SJSA1 (cell line): ENCODE measurements at places on chromosomes 16 and 17. TPM values are rescaled to one million over a fixed set of nuclear protein-coding genes. Genes with fewer than 3 reads are reported as not detected.

- H3K4me1 ChIP-seq, result no peaks in the 10 kb centered on the region
- no peaks in the 10 kb centered on the region for H3K27me3 ChIP-seq
- no peak overlapping the region for H3K27ac ChIP-seq
- no peak overlapping the region for H3K4me3 ChIP-seq
- no peaks in the 10 kb centered on the region for H3K36me3 ChIP-seq
Measured at GRCh38 chr17:53765609-53766008, 57.1 kb upstream of the KIF2B start.

- no peak overlapping the region for H3K27ac ChIP-seq
- no peaks in the 10 kb centered on the region for H3K36me3 ChIP-seq
- no peaks in the 10 kb centered on the region for H3K4me1 ChIP-seq
- DNase-seq, result no peak
- peaks cover 24% of the 10 kb centered on the region for H3K27me3 ChIP-seq
Measured at GRCh38 chr17:39889200-39889599, 21.2 kb downstream of the ZPBP2 start.

DNA sequence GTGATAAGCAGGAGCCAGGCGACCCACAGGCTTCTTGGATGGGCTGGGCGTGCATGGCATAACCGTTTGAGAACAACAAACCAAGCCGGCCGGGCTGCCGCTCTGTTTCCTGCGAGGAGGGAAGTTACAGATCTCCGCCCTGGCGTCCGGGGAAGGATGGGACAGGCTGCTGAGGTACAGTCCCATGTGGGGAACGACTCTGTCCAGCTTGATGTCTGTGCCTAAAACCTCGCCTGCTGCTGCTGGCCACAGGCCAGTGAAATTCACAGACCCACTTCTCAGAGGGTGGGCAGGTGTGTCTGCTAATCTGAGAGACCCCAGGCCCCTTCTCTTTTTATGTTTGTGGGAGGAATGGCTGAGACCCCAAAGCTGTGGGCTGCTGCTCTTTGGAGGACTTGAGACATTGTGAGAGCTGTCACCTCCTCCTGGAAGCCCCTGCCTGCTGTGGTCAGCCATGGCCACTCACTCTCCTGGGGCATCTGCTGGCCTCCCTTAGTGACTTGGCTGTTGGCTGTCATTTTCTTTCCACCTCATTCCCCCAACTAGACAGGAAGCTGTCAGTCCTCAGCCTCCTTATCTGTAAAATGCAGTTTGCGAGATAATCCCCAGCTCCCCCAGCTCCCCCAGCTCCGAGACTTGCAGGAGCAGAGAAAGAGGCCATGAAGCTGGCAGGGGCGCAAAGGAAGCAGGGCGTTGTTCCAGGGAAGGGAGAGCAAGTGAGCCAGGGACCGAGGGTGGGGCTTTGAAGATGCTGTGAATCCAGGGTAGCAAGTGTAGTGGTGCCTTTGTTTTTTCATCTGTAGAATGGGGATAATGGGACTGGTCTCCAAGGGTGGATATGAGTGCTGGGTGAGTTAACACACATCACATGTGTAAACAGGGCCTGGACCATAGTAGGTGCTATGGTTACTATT is 51.0 kb downstream of the CMIP start:
- H3K4me3 ChIP-seq, result no peak overlapping the region
- no peak overlapping the region for H3K27ac ChIP-seq
- no peak for DNase-seq
- H3K36me3 ChIP-seq, result no peaks in the 10 kb centered on the region
- H3K27me3 ChIP-seq, result no peaks in the 10 kb centered on the region
- H3K4me1 ChIP-seq, result peaks cover 20% of the 10 kb centered on the region

DNA sequence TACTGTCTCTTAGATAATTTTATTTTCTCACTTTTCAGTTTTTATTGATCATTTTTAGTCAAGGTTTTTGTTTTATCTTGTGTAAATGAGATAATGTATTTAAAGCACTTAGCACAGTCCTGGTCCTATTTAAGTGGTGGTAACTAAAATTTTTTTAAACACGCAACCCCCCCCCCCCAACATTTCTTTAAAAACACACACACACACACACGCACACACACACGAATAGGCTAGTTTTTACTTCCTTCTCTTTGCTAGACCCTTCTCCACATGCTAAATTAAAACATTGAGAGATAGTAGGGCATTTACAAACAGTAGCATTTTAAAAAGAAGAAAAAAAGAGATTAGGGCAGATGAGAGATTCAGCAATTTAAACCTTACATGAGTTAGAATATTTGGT is 5.0 kb downstream of the NFATC3 start:
- H3K4me3 ChIP-seq, result no peak overlapping the region
- H3K36me3 ChIP-seq, result peaks cover 6% of the 10 kb centered on the region
- H3K27me3 ChIP-seq, result no peaks in the 10 kb centered on the region
- no peak for DNase-seq
- peaks cover 16% of the 10 kb centered on the region; the same call in 1 of the 2 replicates for H3K4me1 ChIP-seq

DNA sequence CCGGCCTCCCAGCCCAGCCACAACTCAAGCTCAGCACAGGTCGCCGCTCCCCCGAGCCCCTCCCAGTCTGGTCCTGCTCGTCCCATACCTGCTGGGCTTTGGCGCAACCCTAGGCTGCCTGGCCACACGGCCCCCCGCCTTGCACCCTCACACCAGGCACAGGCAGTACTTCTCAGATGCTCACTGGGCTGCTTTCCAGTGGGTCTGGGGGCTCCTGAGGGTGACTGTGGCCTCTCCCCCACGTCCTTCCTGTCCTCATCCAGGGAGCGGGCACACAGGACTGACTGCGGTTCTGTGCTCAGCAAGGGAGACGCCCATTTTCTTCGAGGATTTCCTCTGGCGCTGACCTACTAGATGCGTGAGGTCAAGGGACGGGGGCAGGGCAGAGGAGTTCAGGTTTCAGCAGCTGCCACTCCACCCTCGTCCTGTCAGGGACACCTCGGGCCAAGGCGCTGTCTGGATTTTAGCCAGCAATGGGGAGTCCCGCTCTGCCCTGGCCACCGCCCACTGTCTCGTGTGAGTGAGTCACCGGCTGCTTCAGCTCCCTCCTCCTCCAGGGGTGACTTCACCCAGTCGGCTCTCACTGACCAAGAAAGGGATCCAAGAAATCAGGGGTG is 115.8 kb downstream of the NPIPB11 start:
- H3K27ac ChIP-seq, result peak overlapping the region; percentile 29; the same call in 1 of the 2 replicates
- peaks cover 25% of the 10 kb centered on the region for H3K4me1 ChIP-seq
- DNase-seq, result peak; percentile 97

- no peaks in the 10 kb centered on the region for H3K36me3 ChIP-seq
- DNase-seq, result no peak
- no peak overlapping the region for H3K4me3 ChIP-seq
- H3K27me3 ChIP-seq, result no peaks in the 10 kb centered on the region; the same call in 1 of the 2 replicates
- H3K27ac ChIP-seq, result no peak overlapping the region
- H3K4me1 ChIP-seq, result no peaks in the 10 kb centered on the region
Measured at GRCh38 chr17:10744501-10745000, 14.7 kb upstream of the TMEM220 start.

- no peak for DNase-seq
- peaks cover 50% of the 10 kb centered on the region for H3K4me1 ChIP-seq
- H3K4me3 ChIP-seq, result no peak overlapping the region
- H3K36me3 ChIP-seq, result peaks cover 58% of the 10 kb centered on the region
- no peak overlapping the region for H3K27ac ChIP-seq
- peaks cover 22% of the 10 kb centered on the region for H3K27me3 ChIP-seq
Measured at GRCh38 chr17:81000334-81000630, 8.6 kb downstream of the CHMP6 start.

DNA sequence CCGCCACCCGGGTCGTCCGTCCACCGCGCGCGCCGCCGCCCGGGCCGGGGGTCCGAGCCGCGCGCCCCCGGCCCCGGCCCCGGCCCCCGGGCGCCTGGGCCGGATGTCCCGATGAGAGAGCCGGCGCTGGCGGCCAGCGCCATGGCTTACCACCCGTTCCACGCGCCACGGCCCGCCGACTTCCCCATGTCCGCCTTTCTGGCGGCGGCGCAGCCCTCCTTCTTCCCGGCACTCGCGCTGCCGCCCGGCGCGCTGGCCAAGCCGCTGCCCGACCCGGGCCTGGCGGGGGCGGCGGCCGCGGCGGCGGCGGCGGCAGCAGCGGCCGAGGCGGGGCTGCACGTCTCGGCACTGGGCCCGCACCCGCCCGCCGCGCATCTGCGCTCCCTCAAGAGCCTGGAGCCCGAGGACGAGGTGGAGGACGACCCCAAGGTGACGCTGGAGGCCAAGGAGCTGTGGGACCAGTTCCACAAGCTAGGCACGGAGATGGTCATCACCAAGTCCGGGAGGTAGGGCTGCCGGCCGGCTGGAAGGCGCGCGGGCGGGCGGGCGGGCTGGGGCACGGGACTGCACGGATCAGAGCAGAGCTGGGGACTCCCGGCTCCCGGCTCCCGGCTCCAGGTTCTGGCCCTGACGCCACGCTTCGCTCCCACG is 548 bp downstream of the TBX2 start:
- no peaks in the 10 kb centered on the region for H3K27me3 ChIP-seq
- peak overlapping the region; percentile 96 for H3K4me3 ChIP-seq
- H3K27ac ChIP-seq, result no peak overlapping the region
- H3K36me3 ChIP-seq, result peaks cover 40% of the 10 kb centered on the region

DNA sequence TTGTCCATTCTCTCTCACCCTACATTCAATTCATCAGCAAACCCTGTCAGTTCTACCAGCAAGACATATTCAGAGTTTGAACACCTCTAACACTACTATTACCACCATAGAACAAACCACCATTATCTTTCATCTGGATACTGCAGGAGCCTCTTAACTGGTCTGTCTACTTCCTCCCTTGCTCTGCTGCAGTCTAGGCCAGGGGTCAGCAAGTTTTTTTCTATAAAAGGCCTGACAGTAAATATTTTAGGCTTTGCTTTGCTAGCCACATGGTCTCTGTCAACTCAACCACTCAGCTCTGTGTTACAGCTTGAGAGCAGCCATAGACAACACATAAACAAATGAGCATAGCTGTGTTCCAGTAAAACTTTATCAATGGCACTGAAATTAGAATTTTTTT is 13.8 kb downstream of the KCTD19 start:
- no peaks in the 10 kb centered on the region for H3K27me3 ChIP-seq
- no peak overlapping the region for H3K4me3 ChIP-seq
- no peaks in the 10 kb centered on the region for H3K36me3 ChIP-seq
- no peak for DNase-seq
- H3K4me1 ChIP-seq, result peaks cover 21% of the 10 kb centered on the region

DNA sequence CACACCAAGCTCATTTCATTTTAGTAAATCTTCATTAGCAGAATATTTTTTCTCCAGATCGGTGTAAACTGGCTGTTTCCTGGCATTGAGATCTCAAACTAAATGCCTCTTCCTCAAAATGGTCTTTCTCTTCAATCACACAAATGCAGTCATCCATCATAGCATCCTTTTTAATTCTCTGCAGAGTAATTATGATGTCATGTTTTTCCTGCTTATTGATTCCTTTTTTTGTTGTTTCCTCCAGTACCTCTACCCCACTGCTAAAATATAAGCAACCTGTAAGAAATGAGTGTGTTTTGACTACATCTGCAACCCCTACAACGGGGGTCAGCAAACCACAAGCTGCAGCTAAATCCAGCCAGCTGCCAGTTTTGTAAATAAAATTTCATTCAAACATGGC is 65.6 kb upstream of the TOM1L1 start:
- no peak overlapping the region for H3K27ac ChIP-seq
- no peaks in the 10 kb centered on the region for H3K4me1 ChIP-seq
- H3K36me3 ChIP-seq, result no peaks in the 10 kb centered on the region
- H3K27me3 ChIP-seq, result no peaks in the 10 kb centered on the region

- no peak overlapping the region for H3K4me3 ChIP-seq
- peaks cover 9% of the 10 kb centered on the region for H3K36me3 ChIP-seq
- H3K27me3 ChIP-seq, result no peaks in the 10 kb centered on the region
- no peak overlapping the region for H3K27ac ChIP-seq
- H3K4me1 ChIP-seq, result peaks cover 17% of the 10 kb centered on the region
Measured at GRCh38 chr17:41962768-41963434, 3.7 kb upstream of the CNP start.

TPSD1 gene
- total RNA-seq, result not detected in 2 replicates

KCNJ18 gene
- total RNA-seq, result not detected in 2 replicates

ENPP7 gene
- total RNA-seq, result not detected in 2 replicates

TBC1D3E gene
- 0.13 TPM in 1 of 2 replicates, not detected in the other for total RNA-seq

CD68 gene
- 0.31 and 5.2 TPM in 2 replicates for total RNA-seq
